Neural progenitor cell (in vitro differentiated cells): ENCODE measurements at places on chromosomes 2 and 18.

- peak; percentile 47 for DNase-seq
Measured at GRCh38 chr2:208033701-208034502, 8.6 kb upstream of the PLEKHM3 start.

DNA sequence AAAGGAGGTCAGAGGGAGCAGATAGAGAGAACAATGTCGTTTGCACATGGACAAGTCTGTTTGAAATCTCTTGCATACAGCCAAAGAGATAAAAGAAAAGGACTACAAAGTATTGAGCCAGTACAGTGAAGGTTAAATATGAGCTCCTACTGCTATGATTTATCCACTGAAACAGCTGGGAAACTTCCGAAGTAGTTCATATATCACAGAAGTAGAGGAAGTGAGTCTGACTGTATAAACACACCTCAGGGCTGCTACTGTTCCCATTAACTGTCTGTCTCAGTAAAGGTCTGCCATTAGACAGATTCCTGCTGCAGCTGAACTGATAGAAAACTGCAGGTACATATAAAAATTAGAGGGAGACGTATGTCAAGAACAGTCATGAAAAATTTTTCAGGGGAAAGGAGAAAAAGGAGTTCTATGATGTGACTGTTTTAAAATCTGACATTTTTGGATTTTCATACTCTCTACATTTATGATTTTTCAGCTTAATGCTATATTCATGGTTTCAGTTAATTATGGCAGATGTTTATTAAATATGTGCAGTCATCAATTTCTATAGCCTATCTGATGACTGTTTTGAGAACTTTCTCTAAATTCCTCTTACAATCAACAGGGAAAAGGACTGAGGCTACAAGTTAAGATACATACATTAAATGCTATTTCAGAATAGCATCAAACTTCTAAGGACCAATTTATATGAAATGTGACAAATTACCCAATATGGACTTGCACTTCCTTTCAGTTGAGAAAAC is 364.7 kb downstream of the ERBB4 start:
- no peak for DNase-seq

DNA sequence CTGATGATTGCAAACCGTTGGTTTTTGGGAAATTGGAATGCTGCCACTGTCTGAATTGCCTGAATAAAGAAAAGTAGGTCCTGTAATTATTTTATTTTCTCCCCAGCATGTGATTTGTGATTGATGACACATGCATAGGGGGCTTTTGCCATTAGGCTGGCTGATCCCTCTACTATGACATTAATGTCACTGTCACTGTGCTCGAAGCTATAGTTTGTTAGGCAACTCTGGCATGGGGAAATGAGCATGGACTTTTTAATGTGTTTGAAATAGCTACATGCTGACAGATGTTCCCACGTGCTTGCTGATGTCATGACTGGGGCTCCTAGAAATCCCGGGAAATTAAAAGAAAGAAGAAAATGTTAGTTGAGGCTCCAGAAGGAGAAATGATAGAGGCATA is 99.1 kb downstream of the HRH4 start:
- DNase-seq: no peak

DNA sequence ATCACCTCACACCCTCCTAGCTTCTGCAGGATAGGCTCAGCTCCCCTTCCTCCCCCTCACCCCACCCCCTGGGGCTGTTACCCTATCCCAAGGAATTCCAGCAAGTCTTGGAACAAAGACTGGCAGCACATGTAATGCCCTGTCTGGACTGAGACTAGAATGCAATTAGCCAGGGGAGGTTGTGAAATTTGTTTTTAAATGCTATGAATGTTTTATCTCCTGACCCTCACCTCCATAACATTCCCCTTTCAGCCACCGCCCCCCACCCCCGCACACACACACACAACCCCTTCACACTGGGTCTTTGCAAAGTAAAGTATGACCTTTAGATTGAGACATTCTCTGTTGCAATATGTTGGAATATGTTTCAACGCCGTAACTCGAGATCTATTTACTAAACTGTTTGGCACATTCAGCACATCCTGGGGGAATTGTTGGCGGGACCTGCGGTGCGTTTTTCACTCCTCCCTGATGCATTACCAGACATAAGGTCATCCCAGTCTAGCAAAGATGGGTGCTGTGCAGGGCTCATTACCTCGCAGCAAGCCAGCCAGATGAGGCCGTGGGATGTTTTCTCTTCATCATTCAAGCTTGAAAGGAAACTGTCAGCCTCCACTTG is 290.7 kb upstream of the SLC14A2 start:
- DNase-seq: peak; percentile 65

DNA sequence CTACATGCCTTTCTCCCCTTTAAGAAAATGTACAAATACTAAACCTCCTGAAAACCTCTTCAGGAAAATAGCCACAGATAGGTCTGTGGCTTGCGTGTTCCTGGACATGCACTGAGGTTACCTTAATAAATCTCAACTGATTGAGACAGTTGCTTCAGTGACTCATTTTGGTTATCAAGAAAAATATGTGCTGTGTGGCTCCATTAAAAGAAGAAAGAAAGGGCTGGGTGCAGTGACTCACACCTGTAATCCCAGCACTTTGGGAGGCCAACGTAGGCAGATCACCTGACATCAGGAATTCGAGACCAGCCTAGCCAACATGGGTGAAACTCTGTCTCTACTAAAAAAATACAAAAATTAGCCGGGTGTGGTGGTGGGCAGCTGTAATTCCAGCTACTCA is 27.1 kb downstream of the CREG2 start:
- no peak for DNase-seq

- DNase-seq: no peak
Measured at GRCh38 chr18:28398471-28398870, 221.5 kb upstream of the CDH2 start.

DNA sequence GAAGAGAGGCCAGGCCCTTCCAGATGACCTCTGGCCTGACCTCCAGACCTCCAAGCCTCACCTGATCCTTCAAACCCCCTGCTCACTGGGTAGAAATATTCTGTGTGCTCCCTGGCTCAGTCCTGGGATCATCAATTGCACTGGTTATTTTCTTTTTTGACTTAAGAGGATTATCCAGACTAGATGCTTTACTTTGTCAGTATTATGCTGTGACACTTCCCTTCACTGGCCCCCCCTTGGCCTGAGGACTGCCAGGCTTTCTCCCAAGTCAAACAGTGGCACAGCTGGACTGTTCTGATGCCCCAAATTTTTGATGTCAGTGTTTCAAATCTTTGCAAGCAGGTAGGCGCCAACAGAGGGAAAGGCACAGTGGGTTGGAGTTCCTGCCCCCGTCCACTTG is 156.3 kb upstream of the SKOR2 start:
- peak; percentile 14 for DNase-seq

DNA sequence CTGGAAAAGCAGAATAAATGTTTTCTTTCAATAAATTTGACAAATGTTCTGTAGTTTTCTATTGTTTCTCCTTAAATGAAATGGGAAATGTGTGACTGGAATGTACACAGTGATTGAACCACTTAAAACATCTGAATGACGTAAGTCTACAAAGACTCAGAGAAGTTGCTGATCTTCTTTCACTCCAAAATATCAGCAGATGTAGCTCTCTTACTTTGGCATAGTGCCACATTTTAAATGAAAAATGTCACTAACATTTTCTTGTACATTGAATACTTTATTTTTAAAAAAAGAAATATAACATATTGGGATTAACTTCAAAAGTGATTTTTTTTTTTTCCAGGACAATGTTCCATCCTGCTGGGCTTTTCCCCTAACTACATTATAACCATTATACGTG is 565.6 kb downstream of the TMEM182 start:
- no peak for DNase-seq

GRCh38 chr2:1848599-1848995 is 104.3 kb upstream of the PXDN start:
- DNase-seq: no peak

GRCh38 chr2:27664154-27664574 is 475 bp downstream of the SLC4A1AP start:
- DNase-seq: no peak

- DNase-seq: no peak
Measured at GRCh38 chr2:201950606-201951005, 83.0 kb upstream of the FZD7 start.

DNA sequence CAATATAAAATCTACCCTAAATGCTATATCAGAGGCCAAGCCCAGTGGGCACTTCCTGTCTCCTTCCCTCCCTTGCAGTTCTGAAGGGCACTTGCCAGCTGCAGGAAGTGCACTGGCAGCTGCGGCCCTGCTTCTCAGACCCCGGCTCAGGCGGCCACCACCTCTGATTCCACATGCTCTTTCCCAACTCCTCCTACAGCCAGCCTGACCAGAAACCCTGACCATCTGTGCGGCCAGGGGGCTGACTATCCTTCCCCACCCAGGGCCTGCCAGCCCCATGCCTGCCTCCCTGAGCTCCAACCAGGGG is 88.6 kb downstream of the ZBTB7C start:
- DNase-seq: no peak

DNA sequence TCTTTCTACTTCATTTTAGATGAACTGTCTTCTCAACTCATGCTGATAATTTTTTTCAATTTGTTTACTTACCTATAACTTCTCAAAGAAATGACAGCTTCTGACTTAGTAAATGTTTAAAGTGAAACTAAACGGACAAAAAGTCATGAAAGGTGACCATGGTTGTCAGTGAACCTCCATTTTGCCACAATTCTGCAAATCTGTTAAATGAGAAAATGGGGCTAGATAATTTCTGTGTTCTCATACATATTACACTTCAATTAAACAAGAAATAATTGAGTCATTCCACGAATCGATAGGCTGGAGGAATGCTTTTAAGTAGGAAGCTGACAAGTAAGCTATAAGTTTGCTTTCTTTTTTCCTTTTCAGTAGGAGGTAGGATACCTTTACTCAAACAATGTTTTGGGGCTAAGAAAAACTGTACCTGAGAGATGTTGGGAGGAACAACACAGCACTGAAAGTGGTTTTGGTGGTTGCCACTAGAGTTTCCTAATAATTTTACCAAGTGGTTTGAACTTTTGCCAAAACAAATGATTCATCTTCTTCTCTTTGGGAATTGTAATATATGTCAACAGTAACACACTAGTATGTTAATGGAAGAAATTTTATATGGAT is 17.1 kb downstream of the DYNAP start:
- no peak for DNase-seq

GRCh38 chr2:176126929-176127773 is 2.4 kb upstream of the HOXD8 start:
- peak; percentile 82 for DNase-seq

DNA sequence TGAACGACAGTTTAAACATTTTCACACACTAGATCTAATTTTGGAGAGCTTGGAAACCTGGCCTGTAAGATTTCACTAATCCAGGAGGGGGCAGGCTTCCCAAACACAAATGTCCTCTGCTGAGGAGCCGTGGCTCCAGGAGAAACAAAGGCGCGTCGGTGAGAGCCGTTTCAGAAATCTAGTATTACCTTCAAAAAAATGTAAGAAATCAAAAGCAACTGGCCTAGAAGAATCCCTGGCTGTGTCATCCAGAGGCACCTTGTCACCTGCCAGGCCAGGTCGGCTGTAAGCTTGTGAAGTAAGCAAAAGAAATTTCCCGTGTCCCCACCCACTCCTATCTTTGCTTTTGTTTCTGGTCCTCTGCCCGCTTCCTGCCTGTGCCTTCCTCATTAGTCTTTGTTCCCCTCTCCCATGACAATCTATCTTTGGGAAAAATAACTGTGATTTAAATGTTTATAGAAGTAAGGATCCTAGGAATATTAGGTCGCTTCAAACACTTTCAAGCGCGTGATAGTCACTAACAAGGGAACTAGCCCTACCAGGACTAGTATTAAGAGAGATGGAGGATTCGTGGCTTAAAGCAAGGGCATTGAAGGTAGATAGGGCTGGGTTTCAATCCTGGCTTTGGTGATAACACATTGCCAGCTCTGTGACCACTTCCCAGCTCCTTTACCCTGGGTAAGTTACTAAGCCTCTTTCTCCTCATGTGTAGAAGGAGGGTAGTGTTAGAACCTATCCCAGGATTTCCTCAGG is 99.5 kb upstream of the STK39 start:
- DNase-seq: peak; percentile 86

- DNase-seq: no peak
Measured at GRCh38 chr18:34710458-34710914, 388 bp downstream of the DTNA start.

DNA sequence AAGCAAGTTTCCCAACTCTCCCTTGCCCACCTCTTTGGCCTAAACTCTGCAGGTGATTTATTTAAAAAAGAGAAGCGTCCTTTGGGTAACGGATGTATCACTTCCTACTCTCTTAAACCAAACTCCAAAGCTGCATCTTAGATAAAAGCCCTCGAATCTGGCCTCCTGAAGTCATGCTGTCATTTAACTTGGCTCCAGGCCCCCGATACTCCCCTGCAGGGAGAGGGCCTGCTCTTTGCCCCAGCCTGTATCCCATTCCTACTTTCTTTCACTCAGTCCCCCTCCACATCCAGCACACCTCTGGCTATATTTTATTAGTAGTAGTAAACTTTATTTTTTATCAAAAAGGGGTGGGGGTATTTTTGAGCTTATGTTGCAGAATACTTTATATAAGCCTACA is 19.0 kb downstream of the TEKT4 start:
- DNase-seq: no peak

- DNase-seq: no peak
Measured at GRCh38 chr2:210654091-210654490, 97.7 kb downstream of the CPS1 start.

DNA sequence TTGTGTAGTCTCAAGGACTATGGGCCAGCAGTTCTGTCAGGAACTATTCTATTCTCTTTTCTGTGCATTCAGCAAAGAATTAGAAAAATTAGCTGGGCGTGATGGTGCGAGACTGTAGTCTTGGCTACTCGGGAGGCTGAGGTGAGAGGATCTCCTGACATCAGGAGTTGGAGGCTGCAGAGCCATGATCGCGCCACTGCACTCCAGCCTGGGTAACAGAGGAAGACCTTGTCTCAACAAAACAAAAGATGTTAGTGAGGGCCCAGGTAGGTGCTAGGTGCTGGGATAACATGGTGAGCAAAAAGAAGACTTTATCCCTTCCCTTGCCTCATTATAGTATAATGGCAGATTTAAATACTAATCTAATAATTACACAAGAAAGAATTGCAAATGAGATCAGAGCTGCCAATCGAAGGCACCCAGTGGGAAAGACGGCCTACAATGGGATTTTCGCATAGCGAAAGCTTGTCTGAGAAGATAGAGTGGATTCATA is 447 bp upstream of the MRPL19 start:
- no peak for DNase-seq
